ENCODE measurements at places on chromosomes 7 and 10.

DNA sequence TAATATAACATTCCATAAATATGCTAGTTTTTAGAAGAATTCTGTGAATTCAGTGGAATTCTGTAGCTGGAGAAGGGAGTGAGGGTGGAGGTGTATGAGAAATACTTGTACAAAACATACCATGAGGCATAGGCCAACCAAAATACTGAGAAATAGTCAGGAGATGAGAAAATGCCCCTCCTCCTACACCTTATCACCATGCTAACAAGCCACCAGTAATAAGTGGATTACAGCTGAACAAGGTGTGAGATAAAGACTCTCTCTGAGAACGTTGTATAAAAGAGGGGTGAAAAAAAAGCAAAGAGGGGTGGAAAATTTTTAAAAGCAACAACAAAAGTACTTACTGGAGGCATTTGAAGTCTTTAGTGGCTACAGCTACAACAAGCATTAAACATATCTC is 90.4 kb upstream of the IGFBP3 start:
- no peak for DNase-seq

DNA sequence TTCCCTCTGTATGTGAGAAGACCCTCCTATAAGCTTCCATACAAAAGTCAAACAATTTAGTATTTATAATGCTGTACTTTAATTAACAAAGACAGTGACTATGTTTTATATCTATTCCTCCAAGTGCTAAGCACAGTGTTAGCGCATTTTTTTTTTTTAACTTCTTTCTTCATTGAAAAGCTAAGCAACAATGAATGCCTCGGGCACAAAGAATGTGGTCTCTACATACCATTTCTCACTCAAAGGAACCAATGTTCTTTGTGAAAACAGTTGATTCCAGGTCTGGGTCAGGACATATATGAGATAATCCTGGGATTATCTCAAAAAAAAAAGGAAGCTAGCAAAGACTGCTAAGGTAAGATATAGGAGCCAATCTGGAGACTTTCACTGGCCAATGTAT is 26.2 kb upstream of the REEP3 start:
- no peak for DNase-seq

DNA sequence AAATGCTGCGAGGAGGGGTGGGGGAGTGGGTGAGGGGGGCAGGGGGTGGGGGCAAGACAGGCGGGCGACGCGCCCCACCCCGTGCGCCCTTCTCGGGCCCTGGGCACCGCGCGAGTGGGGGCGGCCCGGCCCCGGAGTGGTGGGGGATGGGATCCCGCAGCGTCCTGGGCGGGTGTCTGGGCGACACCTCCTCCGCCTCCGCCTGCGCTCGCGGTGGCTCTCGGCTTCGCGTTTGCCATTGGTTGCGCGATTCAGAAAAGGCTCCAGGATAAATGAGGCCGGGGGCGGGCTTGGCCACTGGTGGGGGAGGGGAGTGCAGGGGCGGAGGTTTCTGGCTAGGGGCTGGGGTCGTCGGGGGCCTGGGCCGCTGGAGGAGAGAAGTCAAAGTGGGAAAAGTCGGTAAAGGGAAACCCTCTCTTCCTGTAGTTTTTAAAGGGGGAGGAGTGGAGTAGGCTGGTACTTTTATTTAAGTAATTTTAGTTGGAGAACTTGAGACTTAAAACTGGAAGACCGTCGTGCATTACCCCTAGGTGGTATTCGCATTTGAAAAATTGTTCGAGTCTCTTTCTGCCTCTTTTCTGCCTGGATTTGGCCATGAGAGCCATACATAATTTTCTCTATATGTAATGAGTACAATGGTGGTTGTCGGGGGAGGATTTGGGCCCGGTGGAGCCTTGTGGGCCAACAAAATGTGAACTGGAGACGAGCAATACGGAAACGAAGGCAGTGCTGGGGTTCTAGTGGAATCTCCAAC is 992 bp upstream of the IGF2BP3 start:
- peak; percentile 60 for DNase-seq

DNA sequence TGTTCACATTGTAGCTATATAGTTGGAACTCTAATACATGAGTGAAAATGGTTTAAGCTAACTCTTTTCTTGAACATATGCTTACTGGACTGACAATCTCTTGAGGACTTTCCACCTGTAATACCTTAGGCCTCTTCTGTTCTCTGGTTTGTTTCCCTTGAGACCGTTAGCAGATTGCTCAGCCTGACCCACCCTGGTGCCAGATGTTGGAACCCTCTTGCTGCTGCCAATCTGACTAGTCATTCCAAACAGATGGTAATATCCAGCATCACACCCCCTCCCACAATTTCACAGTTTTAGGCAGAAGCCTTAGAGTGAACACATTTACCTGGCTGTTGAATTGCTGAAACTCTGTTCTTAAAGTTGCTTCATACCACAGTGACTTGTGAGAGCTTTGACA is 18.7 kb downstream of the CALD1 start:
- DNase-seq = no peak

GRCh38 chr7:84077336-84077735 is 117.3 kb downstream of the SEMA3A start:
- DNase-seq = no peak

GRCh38 chr7:130486954-130487436 is 4.9 kb upstream of the MEST start:
- DNase-seq = no peak

DNA sequence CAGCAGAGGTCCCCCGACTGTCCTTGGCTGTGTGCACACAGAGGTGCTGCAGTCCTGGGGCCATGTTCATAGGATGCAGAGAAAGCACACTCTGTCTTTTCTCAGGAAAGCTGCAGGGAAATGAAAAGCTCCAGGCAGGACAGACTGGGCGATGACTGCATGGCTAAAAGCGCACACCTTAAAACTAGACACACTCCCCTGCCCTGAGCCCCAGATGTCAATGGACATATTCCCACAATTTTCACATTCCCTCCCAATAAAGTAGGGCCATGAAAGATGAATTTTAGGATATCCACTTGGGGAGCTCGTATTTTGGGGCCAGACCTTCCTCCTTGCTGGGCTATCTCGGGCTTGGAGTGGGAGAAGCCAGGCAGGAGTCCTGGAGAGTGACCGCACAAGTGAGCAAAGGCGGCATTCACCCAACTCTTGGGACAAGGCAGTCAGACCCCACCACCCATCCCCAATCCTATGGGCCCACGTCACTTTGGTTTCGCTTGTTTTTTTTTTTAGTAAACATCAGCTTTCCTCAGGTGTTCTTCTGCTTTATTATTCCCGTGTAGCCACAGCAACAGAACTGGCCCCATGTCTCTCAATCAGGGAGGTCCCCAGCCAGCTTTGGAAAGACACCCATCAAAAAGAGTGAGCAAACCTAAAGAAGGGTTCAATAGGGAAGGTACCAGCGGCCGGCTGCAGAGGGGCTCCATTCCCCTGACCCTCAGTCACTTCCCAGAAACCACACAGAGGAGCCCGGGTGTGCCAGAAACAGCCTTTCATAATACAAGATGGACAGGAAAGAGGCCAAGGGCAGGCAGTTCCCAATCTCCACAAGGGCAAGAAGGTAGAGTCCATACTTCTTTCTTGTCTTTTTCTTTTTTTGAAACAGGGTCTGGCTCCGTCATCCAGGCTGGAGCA is 12.7 kb downstream of the GPRIN2 start:
- DNase-seq = no peak

DNA sequence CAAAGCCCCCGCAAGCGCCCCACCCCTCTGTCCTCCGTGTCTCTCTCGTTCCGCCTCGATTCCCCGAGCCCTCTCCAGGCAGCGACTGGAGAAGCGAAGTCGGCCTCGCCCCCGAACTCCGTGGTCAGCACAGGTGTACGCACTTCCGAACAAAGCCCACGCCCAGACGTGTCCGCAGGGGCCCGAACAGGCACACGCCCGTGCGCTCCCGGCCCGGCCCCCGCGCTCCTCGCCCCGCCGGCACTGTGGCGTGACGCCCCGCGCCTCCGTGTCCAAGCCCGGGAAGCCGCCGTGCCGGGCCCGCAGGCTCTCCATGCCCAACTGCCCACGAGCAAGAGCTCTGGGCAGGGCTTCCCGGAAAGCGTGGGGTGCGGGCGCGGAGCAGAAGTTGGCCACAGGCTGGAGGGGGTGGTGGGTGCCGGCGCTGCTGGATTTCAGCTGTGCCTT is 662 bp downstream of the NRCAM start:
- DNase-seq = no peak

DNA sequence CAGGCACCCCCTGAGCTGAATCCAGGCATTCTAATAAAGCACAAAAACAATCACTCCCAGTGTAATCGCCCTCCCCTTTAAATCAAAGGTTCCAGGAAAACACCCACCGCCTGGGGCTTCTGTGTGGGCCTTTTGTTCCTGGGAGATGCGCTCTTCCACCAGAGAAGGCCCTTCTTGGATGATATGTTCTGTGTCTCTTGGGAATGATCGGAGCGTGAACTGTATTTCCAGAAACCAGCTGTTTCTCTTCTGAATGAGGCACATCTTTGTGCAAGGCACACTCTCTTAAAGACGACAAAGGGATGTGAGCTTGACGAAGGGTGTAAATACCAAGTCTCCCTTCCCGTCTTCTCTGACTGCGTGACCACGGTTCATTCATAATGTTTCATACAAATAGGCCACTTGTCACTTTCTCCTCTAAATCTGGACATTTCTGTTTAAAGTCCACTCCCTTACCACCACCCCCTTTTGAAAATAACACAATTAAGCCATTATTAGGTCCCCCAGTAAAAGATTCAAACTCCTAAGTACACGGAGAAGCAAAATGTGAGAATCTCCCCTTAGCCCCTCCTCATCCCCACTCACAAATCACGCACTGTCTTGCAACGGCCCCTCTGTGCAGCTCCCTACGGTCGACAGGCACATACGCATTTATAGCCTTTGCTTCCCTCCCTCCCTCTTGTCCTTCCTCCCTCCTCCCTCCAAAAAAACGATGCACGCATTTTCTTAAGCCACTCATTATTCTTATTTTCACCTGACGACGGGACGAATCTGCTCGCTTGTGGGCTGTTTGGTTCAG is 45.6 kb upstream of the ENO4 start:
- DNase-seq = no peak

DNA sequence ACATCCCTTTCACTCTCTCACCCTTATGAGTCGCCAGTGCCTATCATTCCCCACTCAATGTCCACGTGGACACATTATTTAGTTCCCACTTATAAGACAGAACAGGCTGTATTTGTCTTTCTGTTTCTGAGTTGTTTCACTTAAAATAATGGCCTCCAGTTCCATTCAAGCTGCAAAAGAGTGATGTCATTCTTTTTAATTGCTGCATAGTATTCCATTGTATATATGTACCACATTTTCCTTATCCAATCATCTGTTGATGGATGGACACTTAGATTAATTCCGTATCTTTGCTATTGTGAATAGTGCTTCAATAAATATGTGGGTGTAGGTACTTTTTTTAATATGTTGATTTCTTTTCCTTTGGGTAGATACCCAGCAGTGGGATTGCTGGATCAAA is 79.1 kb downstream of the ZNF365 start:
- no peak for DNase-seq

- no peak for DNase-seq
Observed at GRCh38 chr10:86922553-86922961, 34.9 kb downstream of the MMRN2 start.

- no peak for DNase-seq
Observed at GRCh38 chr7:55100544-55101327, 81.9 kb downstream of the EGFR start.

GRCh38 chr10:24901686-24902399 is 50.6 kb downstream of the PRTFDC1 start:
- no peak for DNase-seq

GRCh38 chr10:124417895-124418725 is 613 bp downstream of the OAT start:
- peak; percentile 39 for DNase-seq

DNA sequence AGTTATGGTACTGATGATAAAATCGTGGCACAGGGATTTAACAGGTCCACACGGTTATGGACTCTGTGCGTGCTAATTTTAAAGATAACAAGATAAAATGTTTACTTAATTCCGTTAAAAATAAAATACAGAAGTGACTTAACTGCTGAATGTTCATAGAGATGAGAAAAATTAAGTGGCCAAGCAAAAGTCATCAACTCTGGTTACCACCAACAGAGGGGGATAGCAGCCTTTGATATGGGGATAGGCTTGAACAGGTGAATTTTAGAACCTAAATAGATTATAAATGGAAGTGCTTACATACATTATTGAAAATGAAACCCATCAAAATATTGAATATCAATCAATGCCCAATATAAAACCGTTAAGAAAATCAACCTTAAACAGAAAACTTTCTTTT is 245.0 kb downstream of the WDR37 start:
- no peak for DNase-seq

DNA sequence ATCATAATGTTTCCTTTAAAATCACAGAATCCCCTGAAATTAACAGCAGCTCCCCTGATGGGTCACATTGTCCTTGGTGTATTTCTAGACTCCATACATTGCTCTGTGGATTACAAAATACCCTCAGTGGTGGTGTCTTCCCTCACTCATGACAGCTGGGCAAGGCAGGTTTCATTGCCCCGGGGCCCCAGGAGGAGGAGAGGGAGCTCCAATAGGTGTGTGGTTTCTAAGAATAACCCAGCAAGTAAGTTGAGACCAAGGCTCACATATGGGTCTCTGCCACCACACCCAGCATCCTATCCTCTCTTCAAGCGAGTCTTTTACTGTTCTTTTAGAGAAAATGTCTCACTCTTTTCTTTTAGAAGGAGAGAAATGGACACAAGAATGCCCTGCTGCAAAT is 63.6 kb downstream of the PKD1L1 start:
- no peak for DNase-seq

GRCh38 chr10:63767138-63767801 is 246.1 kb downstream of the REEP3 start:
- no peak for DNase-seq
